NCI-H748 treated with DMSO at 0.1 percent for 48 hours (cell line): ENCODE measurements at places on chromosomes 16 and 17.

- DNase-seq, result peak; percentile 9
Observed at GRCh38 chr17:83174362-83175118, 95.1 kb downstream of the METRNL start.

- DNase-seq, result no peak
Observed at GRCh38 chr17:41440531-41441033, at the start of gene KRT38. KRT38 (minus strand) TSS chr17:41440983; CDS start chr17:41440921, 62 bp downstream.

GRCh38 chr17:16470265-16470664 lies 21.7 kb downstream of the LRRC75A start:
- DNase-seq, result no peak

- no peak for DNase-seq
Observed at GRCh38 chr17:83056583-83057396, 22.6 kb upstream of the METRNL start.

DNA sequence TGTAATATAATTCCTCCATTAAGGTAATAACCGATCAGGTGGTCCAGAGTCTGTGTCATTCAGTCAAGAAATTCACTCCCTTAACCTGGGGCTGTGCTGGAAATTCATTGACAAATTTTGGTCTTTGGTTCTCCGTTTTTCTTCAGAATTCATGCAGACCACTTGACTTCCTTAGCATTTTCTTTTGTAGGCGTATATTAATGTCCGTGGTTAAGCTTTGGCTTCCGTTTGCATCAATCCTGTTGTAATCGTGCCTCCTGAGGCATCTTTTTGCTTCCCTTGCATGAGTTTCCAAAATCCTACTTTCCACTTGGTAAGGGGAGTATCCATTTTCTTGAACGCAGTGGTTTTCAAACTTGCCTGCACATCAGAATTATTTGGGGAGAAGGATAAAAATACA lies 9.0 kb downstream of the LRRC37B start:
- DNase-seq, result no peak
